ENCODE measurements at places on chromosomes 2 and 18.
A peak's percentile ranks its signal among the peaks of the same experiment; 100 is the strongest.

DNA sequence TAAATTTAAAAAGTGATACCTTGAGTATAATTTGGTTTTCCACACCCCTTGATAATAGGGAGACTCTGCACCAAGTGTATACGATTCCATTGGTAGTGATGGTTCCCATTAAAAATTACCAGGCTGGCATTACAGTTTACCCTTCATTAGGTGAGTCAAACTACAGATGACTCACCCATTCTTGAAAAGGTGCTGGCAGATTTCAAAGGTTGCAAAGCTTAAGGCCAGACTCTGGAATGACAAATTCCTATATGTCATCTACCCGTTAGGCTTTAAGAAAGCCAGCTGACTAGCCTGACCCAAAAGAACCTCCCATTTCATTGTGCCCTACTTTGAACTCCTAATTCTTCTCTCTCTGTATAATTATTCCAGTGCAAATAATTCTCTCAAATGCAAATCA lies 124.4 kb downstream of the LRRTM4 start:
- no peak for DNase-seq

DNA sequence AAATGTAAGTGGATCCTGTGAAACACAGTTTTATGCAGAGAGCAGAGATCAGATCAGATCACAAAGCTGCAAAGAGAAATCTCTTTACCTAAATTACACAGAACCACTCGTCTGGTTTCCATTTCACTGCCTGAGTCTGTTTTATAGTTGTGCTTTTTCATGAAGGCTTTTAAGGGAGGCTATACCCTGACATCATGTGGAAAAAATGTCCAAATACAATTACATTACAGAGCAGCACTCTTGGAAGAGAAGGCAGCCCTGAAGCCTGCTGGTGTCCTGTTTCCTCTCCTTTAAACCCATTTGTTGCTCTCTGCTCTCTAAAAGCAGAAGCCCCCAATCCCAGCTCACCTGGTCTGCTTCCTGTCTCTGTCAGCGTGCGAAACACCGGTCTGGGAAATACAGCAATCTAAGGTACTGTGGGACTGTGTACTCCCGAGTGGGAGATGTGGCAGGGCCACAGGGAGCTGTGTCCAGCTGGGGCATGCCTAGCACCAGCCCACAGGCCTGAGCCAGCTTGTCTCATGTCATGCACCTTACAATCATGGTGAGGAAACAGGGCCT lies 24.8 kb upstream of the ZFP36L2 start:
- no peak for DNase-seq

GRCh38 chr2:3956892-3957291 lies 253.5 kb downstream of the DCDC2C start:
- no peak for DNase-seq

- no peak for DNase-seq
Measured at GRCh38 chr2:41932241-41933045, 115.4 kb upstream of the PKDCC start.

- DNase-seq, result no peak
Measured at GRCh38 chr2:19776941-19777514, 124.8 kb downstream of the TTC32 start.

DNA sequence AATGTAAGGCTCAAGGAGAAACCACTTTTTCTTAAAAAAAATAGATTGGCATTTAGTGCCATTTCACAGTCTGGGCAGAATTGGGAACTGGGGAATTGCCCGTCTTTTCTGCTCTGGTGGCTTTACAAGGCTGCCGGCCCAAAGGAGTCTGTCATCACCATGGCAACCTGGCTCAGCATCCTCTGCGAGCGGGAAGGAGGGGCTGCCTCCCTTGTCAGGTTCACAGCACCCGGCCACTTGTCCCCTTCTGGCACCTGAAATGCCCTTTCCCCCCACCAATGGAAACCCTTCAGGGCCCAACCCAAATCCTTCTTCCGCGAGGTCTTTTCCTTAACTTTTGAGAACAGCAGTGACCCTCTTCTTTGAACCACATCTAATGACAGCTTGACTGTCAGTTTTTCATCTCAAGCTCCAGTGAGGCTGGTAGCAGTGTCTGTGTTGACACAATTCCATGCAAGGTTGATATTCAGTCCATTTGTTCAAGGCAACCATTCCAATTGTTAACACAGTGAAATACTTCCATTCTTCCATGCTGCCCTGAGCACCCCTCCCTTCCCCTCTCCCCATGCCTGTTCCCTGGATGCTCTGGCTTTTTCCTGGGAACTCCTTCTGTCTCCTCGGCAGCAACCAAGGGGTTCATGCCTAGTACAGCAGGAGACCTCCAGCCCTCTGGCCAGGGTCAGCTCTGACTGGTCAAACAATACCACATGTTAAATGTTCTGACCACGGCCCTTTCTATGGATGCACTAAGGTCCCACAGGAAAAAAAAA lies 79.6 kb downstream of the DNER start:
- no peak for DNase-seq

- DNase-seq, result no peak
Measured at GRCh38 chr2:202114795-202115194, 41.7 kb downstream of the KIAA2012 start.

DNA sequence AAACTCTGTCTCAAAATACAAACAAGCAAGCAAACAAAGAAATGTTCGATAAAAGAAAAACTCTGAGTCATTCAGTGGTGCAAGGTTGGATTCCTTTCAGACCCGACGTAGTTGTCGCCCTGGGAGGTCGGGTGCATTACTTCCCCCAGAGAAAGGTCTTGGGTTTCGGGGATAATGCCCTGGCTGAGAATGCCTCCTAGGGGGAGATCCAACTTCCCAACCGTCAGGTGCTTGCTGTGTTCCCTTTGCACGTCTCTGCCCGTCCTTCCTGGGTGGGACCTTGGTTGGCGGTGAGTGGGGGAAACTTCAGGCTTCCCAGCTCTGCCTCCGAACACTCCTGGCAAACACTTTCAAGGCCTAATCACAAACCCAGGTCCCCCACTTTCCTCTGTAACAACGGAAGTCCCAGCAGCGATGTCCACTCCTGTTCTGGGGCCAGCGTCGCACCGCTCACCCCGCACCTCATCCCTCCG lies 609 bp downstream of the TPGS2 start:
- DNase-seq, result peak; percentile 13

- DNase-seq, result no peak
Measured at GRCh38 chr2:187566266-187566665, 12.0 kb upstream of the TFPI start.

GRCh38 chr2:213315168-213315876 lies 31.1 kb downstream of the SPAG16 start:
- no peak for DNase-seq

GRCh38 chr2:159960414-159960813 lies 102.0 kb downstream of the PLA2R1 start:
- DNase-seq, result no peak

DNA sequence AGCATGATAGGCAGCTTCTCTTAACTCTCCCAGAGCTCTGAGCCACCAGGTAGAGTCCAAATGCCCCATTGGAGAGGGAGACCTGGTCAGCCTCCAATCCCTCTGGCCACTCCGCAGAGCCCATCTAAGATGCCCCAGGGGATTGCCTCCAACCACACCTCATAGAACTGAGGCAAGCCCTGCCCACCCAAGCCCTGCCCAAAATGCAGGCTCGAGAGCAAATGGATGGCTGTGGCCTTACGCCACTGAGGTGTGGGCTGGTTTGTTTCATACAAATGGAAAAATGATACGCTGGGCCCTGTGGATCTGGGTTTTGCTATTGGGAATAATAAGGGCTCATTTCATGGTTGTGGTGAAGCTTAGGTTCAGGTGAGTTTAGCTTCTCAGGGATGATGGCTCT lies 3.0 kb upstream of the TFCP2L1 start:
- DNase-seq, result no peak

GRCh38 chr18:68233018-68233417 lies 481.9 kb downstream of the TMX3 start:
- no peak for DNase-seq
